Fibroblast of pulmonary artery (primary cell): ENCODE measurements at places on chromosomes 2 and 18.

DNA sequence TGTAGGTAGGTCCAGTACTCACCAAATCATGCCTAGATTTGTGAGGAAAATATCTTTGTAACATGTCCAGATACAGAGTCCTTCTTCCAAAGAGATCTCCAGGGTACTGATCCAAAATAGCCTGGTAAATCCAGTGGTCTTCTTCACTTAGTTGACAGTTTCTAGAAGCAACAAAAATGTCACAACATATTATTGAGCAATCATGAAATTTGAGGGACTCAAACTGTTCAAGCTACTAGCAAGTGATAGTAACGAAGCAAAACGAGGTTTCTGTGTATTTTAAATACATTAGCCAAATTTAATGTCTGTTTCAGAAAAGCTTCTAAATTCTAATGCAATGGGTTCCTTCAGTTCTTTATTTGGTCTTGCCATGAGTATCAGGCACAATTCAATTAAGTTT, 142.8 kb downstream of the CCDC148 start:
- DNase-seq, result no peak

- DNase-seq, result no peak
Measured at GRCh38 chr2:71464389-71464788, 11.0 kb downstream of the DYSF start.

DNA sequence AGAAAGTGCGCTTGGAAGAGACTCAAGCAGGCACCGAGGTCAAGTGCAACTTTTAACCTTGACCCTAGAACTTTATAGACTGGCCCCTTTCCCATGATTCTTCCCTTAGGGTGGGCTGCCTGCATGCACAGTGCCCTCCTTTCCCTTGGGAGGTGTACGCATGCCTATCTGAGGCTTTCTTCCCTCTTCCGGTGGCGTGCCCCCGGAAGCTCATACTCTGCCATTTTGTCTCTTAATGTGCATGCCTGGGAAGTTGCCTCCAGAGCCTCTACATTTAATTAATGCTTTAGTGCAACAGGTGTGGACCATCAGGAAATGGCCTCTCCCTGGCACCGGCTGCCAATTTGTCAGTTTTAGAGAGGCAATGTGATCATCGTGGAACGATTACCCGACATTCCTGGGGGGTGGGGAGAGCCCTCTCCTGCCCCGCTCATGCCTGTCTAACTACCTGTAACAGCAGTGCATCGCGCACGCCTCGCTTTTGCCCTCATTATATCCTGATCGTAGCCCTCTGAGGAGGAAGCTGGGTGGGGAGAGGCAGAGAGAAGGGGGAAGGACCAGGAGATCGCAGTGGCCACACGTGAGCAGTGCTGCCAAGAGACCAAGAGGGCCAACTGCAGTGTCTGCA, 194.8 kb downstream of the TFCP2L1 start:
- DNase-seq, result no peak

DNA sequence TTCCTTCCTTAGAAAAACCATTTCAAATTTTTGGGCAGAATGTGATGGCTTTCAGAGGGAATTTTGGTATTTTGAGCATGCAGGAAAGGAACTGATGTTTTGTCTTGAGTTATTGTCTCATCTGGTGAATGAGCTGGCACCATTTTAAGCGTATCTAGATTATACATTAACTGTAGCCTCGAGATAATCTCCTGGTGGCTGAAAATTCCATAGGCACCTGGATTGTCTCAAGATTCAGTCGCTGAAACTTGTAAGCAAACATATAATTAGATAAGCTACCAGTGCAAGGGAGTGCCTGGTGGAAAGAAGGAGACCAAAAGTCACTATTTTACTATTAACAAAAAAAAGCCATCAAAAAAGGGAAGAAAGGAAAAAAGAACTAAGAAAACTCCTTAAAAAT, 687.8 kb upstream of the DDX18 start:
- DNase-seq, result no peak

DNA sequence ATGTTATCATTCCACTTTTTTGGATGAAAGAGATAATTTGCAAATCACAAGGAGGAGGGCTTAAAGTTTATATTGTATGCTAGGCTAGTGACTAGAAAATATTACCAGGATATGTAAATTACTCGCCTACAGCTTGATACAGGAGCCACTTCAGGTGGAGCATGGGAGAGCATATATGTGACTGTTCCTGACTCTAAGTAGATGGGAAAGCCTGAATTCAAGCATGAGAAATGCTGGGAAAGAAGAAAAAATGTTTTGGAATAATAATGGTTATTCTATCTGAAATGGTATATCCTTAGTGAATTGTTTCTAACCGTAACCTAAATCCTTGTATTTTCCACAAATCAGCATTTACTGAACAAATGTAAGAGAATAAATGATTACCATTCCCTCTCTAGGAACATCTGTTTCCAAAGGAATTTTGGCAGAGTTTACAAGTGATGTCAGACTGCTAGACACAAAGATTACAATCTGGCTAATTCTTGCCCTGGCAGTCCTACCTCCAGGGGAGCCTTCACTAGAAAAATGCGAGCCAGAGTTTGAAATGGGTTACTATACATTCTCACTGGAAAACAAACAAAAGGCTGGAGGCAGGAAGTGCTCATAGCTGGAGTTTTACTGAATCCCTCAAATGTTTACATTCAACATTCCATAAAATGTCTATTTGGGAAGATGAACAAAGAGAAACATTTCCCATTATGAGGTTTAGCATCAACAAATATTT, 129.4 kb upstream of the MAPRE2 start:
- DNase-seq, result peak; percentile 65
